ENCODE measurements at places on chromosomes 1 and 21.

DNA sequence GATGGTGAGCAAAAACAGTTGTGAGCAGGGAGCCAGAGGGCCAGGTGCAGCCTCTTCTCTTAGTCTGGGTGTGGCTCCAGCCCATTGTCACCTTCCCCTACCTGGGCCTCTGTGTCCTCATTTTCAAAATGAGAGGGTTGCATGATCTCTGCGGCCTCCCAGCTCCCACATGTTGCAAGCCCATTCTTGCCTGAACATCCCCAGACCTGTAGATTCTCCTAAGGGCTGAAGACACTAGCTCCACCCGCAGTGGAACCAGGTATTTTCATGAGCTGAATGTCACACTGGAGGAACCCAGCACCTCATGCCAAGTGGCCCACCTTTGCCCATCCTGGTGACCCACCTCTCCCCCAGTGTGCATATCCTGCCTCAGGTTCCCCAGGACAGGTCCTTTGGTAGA is 12.3 kb downstream of the IKBKE start:
- no peak for DNase-seq

DNA sequence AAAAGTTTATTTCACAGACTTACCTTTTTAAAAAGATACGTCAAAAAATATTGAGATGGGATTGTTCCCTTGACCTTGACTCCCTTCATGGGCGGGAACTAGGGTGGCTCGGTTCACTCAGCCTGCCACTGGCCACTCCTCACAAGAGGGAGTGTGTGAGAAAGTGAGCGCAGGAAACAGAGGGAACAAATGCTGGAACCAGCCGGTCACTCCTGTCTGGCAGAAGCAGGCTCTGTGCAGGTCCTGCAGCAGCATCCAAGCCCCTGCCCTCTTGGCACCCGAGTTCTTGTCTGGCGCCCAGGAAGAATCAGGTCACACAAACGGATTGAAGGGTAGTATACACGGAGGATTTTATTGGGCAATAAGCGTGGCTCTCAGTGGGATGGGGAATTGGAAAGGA is 58.9 kb downstream of the ZNF648 start:
- DNase-seq: no peak

- DNase-seq: peak; percentile 81
Observed at GRCh38 chr1:206703661-206704060, 19.0 kb downstream of the MAPKAPK2 start.

GRCh38 chr1:51744506-51745303 is 127.8 kb downstream of the OSBPL9 start:
- no peak for DNase-seq

DNA sequence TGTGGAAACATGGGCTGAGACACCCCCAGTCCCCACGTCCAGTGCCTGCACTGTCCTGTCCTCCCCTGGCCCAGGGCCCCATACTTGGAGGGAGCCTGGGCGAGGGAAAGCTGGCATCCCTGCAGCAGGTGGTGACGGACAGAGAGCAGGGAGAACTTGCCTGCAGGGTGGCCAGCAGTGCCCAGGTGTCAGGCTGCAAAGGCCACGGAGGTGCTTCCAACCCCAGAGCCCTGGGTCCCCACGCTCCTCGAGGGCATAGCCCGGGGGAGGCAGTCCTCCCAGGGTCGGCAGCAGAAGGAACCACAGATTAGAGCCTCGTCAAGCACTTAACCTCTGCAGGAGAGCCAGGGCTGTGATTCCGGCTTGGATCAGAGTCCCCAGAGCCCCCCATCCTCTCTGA is 77.5 kb downstream of the ARHGEF16 start:
- DNase-seq: no peak

GRCh38 chr1:33433509-33434362 is 2.8 kb upstream of the PHC2 start:
- no peak for DNase-seq

- DNase-seq: no peak
Observed at GRCh38 chr1:162712317-162713029, 78.0 kb upstream of the HSD17B7 start.

DNA sequence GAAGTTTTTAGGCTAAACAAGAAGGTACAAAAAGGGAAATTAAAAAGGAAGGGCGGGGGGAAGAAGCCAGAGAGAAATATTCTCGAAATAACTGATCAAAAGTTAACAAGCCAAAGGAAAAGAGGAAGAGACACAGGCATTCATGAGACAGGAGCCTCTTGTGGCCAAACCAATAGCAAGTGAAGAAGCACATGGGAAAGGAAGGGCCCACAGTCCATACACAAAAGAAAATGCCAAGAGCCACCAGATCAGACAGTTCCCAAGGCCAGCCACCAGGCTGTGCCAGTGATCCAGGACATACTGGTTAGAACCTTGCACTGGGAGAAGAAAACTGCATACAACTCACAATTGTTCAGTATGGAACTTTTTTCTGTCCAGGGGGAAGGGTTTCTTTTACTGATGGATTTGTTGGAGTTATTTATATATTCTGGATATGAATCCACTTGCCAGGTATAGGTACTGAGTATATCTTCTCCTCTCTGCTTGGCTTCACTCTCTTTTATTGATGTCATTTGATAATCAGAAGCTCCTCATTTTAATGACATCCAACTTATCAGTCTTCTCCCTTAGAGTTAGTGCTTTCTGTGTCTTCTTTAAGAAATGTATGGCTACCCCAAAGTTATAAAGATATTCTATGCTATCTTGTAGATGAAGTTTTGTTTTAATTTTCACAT is 76.8 kb downstream of the CD46 start:
- peak; percentile 71 for DNase-seq
